ENCODE measurements at places on chromosomes 12 and 14.

DNA sequence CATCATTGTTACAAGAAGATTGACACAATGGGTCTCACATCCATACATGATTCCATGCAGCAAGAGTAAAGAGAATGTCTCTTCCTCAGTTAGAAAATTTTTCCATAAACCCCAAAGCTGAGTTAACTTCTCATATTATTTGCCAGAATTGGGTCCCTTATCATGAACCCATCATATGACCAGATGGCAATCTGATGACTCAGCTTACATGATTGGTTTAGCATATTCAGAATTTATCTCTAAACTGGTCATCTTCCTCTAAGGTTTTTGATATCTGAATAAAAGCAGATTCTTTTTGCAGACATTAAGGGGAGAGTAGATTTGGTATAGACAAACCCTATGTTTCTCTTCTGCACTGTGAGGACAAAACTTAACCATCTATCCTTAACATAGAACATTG lies 174.9 kb downstream of the PIK3C2G start:
- DNase-seq: no peak

DNA sequence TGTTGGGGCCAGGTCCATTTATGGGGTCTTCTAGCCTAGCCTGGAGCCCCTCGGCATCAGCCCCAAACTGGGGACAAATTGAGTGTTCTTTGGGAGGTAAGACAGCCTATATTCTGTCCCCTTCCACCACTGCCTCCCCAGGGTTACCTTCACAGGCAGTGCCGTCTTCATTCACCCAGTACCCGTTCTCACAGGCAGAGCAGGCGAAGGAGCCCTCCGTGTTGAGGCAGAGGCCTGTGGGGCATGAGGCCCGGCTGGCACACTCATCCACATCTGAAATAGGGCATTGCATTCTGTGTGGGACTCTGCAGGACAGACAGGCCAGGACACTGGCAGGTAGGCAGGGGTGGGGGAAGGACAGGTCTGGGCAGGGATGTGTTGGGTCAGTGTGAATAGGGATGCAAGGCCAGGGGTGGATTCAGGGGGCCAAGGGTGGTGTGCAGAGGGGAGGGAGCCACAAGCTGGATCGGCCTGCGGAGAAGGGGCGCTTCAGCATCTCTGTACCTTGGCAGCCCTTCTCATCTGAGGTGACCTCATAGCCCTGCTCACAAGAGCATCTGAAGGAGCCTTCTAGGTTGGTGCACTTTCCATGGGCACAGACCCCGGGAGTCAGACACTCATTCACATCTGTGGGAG lies 16.1 kb downstream of the ISCA2 start:
- no peak for DNase-seq

GRCh38 chr12:71938728-71939385 lies at the start of gene TPH2:
Gene TPH2, plus strand, starts transcription at chr12:71938845. Its CDS starts 142 bp downstream, at chr12:71938987.
- peak; percentile 60 for DNase-seq

- DNase-seq: no peak
These were observed 3.5 kb upstream of the NFKBIA start for GRCh38 chr14:35408026-35408425.

GRCh38 chr12:70852416-70853150 lies 68.0 kb downstream of the PTPRR start:
- no peak for DNase-seq

DNA sequence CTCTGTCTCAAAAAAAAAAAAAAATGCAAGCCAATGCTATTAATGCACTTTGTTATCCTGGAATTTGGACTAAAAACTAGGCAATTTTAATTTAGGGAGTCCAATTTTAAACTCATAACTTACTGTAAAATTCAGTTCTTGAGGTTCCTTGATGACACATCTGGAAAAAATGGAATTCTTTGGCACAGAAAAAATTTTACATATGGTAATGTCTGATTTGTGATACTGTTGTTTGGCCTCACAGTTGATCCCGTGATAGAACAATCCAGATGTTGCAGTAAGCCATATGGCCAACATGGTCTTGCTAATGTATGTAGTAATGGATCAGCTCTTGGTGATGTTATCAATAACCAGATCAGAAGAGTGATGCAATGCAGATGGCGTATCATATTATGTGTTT lies 1089.8 kb downstream of the FLRT2 start:
- no peak for DNase-seq

DNA sequence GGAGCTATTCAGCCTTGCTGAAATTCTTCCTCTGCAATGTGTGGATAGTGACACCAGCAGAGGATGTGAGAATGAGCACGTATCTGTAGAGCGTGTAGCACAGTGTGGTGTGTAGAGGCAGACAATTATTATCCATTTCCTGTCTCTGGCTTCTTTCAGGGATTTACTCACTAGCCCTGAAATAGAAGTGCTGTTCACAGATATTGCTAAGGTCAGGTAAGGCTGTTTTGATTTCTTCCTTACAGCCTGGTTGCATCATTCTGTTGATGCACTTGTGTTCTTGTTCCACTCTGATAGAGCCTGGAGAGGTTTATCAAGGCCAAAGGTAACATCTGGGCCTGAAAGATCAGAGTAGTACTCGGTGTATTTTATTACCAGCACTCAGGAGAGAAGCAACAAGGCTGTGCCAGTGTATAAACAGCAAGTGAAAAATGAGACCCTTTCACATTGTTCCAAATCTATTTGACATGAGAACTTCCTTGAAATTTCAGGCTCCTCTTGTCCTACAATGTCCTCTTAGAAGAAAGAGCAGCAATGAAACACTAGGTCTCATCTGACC lies 16.7 kb downstream of the ARG2 start:
- DNase-seq: peak; percentile 2

DNA sequence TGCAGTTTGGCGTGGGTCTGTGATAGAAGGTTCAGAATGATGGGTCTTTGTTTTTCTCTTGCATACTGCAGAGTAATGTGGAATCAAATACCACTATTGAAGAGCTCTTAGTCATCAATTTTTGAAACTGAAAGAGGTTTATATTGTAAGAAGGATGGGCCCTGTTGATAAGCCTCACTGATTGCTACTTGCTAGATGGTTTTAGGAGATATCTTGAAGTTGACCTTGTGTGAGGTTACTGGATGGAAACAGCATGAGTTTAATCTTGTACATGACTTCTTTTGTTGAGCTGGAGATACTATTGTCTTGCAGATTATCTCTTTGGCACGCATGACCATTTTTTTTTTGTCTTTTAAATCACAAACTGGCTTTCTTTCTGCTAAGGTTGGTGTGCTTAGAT lies 13.8 kb downstream of the BICD1 start:
- DNase-seq: no peak

GRCh38 chr12:11669348-11669747 lies 19.9 kb downstream of the ETV6 start:
- no peak for DNase-seq

GRCh38 chr12:88035907-88036289 lies 6.7 kb upstream of the C12orf50 start:
- DNase-seq: no peak

GRCh38 chr12:27257104-27257843 lies 13.2 kb downstream of the STK38L start:
- DNase-seq: no peak

DNA sequence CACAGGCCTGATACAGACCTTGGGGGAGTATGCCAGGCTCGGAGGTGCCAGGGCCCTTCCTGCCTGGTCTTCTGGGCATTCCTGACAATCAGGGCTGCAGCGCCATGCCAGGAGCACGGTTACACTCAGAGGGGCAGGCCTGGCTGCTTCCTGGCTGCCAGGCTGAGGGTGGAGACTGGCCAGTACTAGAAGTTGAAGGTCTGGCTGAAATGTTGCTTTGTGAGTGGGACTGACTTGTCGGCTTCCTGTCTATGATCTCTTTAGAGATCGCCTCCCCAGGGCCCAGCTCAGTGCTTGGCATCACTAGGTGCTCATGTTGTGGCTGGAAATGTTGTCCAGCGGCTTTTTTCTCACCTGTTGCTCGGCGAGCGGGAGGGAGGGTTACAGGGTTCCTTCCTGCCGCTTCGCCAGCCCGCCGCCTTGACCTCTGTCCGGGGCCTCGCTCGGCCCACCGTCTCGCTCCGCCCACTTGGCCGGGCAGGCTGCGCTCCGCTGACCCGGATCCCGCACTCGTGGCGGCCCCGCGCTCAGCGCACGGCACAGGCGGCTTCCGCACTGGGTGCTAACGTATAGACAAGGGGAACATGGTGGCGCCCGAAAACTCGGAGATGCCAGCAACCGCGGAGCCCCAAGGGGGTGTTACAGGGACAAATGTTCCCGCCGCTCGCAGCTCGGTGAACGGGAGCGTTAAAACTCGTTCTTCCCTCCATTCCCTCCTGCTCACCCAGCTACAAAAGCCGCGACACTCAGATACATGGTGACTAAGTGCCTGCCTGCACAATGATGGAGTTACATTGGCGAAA lies 32.6 kb downstream of the PAPLN start:
- no peak for DNase-seq

GRCh38 chr12:12693111-12693671 lies 2.8 kb downstream of the GPR19 start:
- no peak for DNase-seq

GRCh38 chr12:121536899-121537813 lies 43.7 kb downstream of the KDM2B start:
- DNase-seq: peak; percentile 69

GRCh38 chr14:104431929-104432541 lies 147.5 kb upstream of the C14orf180 start:
- no peak for DNase-seq

DNA sequence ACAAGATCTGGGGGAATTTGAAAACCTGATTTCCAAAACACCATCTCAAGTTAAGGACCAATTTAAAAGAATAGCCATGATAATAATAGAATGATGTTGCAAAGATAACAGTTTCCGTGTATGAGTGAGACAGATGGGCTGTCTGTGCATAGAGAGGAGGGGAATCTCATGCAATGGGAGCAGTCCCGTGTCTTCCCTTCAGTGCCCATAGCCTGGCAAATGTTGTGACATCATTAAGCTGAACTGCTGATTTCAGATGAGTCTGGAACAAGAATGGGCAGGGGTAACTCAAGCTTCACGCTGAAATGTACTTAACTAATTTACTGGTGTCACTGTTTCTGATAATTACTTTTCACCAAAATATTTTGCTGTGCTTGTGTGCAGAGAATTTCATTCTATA lies 454.0 kb downstream of the FOXG1 start:
- DNase-seq: no peak

GRCh38 chr14:88707088-88707487 lies 85.7 kb downstream of the EML5 start:
- DNase-seq: no peak

GRCh38 chr12:6346235-6346832 lies 4.5 kb upstream of the TNFRSF1A start:
- DNase-seq: no peak

All from stimulated activated naive CD8-positive, alpha-beta T cell treated with anti-CD3 and anti-CD28 coated beads, Interleukin-15, amount 100 ng/mL, for 72 hours (primary cell).